ENCODE measurements at places on chromosomes 7 and 10.
A peak's percentile ranks its signal among the peaks of the same experiment; 100 is the strongest.

GRCh38 chr10:75202321-75203045 lies 8.1 kb upstream of the VDAC2 start:
- no peak for DNase-seq

GRCh38 chr10:90985321-90985933 lies 64.5 kb upstream of the ANKRD1 start:
- no peak for DNase-seq

GRCh38 chr7:2251841-2252771 lies 10.1 kb downstream of the NUDT1 start:
- DNase-seq: no peak

GRCh38 chr7:115040495-115040894 lies 118.6 kb downstream of the MDFIC start:
- DNase-seq: no peak

DNA sequence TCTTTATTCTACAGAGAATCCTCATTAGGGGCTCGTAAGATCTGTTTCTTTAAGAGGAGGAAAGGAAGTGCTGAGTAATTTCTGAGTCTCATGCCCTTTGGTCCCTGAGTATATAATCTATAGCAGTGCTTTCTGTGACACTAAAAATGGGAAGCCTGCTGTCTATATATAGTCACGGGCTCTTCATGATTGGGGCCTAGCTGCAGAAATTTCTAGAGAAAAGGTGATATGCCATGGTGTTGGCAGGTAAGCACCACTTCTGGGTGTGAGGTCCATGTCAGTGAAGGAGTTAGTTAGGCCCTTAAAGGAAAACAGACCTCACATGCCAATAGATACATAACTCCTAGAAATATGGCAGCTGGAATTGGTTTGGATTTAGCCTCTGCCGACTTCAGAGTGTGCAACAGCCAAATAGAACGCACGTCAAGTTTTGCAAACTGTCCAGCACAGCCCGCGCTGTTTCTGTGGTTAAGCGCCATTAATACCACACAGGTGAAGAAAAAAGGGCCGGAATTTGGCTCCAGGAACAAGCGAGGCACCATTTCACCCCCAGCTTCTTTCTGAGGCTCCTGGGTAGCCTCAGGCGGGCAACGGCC lies 123.2 kb downstream of the TACC2 start:
- no peak for DNase-seq

GRCh38 chr7:99210265-99210970 lies 2.5 kb upstream of the KPNA7 start:
- DNase-seq: no peak

DNA sequence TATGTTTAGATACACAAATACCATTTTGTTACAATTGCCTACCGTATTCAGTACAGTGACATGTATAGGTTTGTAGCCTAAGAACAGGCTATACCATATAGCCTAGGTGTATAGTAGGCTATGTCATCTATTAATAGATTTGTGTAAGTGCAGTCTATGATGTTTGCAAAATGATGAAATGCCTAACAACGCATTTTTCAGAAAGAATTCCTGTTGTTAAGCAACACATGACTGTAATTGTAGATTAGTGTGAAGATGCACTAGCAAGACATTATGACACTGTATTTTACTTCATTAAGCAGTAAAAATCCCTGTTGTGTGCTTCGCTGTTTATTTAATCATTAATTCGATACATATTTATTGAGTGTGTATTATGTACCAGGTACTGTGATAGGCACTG lies 446.0 kb downstream of the SUGCT start:
- no peak for DNase-seq

DNA sequence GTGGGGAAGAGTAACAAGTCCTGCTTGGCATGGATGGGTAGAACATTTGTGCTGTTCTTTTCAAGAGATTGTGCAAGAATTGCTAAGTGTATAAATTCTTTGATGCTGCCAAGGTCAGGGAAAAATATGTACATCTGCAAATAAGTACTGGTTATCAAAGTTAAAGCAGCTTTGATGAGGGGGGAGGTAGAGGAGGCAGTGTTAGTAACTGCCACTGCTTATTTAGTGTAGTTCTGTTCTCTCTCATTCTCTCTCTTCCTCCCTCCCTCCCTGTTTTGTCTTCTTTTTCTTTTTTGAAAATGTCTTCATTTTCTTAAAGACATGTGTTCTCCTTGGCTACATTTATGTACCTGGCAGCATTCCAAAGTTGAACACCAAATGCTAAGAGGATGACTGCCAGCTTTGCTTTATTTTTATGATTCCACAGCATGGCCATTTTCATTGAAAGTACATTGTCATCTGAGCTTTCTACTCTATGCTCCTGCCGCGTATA lies 18.6 kb downstream of the CACNB2 start:
- DNase-seq: no peak

GRCh38 chr7:132276234-132276630 lies 300.0 kb downstream of the PLXNA4 start:
- DNase-seq: no peak

- DNase-seq: no peak
Measured at GRCh38 chr10:126215746-126216631, 172.3 kb downstream of the ADAM12 start.

DNA sequence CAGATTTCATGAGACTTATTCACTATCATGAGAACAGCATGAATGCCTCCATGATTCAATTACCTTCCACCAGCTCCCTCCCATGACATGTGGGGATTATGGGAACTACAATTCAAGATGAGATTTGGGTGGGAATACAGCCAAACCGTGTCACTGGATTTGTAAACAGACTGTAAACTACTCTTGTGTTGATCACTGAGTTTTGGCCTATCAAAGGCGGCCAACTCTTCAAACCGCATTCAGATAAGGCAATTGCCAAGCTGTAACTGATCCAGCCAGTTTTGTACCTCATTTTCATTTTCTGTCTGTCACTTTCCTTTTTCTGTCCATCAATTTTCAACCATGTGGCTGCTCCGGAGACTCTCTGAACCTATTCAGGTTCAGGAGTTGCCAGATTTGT lies 27.2 kb upstream of the PAPSS2 start:
- no peak for DNase-seq

DNA sequence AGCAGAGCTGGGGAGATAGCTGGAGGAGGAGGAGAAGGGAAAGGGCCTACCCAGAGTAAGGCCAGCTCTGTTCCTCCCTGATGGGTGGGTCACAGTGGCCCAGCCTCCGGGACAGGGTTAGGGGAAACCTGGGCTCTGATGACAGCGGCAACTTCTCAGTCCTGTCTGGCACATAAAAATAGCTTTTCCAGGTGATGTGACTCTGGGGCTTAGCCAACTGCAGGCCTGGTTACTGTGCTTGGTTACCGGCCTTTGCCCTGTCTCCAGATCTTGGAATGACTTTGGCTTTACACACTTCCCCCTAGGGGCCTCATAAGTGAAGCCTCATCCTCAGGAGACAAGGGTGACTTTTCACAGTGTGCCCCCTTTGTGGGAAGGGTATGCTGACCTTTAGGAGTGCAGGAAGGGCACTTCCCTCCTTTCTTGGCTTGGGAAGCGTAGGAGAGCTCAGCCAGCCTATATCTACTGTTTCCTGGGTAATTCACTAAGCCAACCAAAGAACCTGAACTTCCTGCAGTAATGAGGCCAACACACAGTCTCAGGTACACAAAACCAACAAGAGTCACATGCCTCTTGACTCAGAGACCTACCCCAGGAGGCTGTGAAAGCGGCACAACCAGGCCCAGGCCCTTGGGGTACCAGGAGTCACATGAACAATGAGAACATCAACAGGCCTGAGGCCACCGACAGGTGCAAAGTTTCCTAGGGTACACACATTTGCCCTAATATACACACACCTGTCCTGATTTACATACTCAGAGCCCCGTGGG lies 11.7 kb upstream of the HILPDA start:
- DNase-seq: no peak

GRCh38 chr7:140230516-140230860 lies 53.7 kb upstream of the KDM7A start:
- peak; percentile 70 for DNase-seq

GRCh38 chr7:91311839-91312238 lies 47.6 kb downstream of the FZD1 start:
- no peak for DNase-seq

DNA sequence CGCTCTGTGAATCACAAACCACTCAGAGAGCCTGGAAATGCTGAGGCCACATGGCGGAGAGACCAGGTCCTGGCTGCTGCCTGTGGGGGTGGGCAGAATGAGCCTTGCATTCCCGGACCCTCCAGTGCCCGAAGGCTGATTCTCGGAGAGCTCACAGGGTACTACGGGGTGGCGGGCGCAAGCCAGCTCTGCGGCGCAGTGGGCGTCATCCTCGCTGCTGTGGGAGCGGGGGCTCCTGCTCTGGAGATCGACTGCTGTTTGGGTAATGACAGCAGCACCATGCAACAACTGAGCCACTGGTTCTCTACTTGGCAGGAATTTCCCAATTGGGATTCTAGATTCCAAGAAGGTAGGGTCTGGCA lies 108.0 kb downstream of the PTPRN2 start:
- no peak for DNase-seq

- DNase-seq: no peak
Measured at GRCh38 chr10:13891128-13892000, 304.6 kb downstream of the PRPF18 start.

GRCh38 chr7:158526531-158526930 lies 61.1 kb downstream of the PTPRN2 start:
- no peak for DNase-seq

- no peak for DNase-seq
Measured at GRCh38 chr7:83468251-83468739, 180.6 kb downstream of the SEMA3E start.
